ENCODE measurements at places on chromosomes 4 and X.

- DNase-seq = no peak
Observed at GRCh38 chr4:188400451-188400850, 261.2 kb downstream of the TRIML1 start.

DNA sequence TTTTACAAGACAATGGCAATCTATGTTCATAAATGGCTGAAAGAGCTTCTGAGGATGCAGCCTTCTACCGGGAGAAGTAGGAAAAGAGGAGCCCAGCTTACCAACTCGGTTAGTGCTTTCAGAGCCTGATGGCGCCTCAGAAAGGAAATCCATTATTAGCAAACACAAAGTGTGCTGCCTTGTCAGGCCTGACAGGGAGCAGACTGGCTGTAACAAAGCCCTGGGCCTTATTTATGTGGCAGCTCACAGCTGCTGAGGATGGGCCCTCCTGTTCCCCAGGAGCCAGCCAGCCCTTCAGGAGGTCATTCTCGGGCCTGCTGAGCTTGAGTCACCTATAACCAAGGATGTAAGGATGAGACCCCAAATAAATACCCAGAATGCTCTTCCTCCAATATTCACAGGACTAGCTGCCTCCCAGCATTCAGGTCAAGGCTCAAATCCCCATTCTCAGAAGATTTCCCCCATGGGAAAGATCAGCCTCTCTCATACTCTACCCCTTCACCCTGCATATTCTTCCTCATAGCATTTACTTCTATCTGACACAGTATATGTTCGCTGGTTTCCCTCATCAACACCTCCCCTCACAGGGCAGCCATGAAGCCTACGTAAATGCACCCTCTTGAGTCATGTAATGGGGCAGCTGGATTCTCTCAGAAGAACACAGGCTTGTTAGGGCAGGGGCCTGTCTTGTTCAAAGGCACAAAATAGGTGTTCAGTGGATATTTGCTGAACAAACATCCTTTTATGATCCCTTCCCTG lies 227.0 kb upstream of the RASGEF1B start:
- no peak for DNase-seq

DNA sequence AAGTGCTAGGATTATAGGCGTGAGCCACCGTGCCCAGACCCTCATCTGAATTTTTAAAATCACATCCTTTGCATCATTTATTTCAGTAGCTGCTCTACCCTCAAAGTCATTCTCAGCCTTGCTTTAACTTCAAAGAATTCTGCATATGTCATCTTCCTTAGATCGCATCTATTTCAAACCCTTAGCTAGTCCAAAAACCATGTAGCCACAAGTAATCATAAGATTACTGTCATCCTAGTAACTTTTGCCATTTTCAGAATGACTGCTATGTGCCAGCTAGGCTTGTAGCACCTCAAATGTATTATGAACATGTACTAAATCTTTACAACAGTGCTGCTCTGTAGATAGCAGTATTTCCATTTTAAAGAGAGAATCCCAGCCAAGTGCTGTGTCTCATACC lies 45.5 kb upstream of the KLF3 start:
- no peak for DNase-seq

DNA sequence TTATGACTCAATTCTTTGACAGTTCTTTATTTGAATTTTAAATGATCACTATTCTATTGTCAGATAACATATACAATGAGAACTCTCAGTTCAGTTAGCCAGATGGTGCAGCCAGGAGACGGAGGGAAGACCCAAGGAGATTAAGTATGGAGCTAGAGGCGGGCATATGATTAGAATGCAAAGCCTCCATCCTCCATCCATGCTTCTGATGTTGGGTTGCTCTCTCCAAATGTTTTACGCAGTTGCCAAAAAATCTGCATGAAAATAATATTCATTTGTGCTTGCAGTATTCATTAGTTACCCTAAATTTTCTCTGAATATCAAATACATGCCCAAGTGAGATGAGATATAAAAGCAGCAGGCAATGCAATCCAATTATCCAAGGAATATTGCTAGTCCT lies 874.8 kb downstream of the C4orf33 start:
- DNase-seq = no peak

- no peak for DNase-seq
Observed at GRCh38 chr4:87469390-87469789, 47.0 kb downstream of the NUDT9 start.

DNA sequence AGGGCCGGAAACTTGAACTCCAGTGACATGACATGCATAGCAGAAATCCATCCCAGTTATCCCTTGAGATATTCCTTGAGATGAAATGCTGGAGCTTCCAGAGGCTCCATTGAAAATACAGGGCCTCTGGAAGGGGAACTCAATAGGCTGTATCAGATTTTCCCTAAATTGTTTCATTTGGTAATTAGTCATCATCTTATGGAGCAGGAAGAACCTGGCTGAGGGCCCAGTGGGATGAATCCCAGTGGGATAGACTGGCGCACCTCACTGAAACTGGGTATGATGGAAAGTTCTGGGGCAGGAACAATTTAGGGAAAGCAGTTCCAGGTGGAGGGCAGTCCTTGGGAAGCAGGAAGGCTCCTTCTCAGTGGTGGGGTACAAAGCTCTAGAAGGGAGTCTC lies 307.8 kb upstream of the DIPK2B start:
- no peak for DNase-seq

DNA sequence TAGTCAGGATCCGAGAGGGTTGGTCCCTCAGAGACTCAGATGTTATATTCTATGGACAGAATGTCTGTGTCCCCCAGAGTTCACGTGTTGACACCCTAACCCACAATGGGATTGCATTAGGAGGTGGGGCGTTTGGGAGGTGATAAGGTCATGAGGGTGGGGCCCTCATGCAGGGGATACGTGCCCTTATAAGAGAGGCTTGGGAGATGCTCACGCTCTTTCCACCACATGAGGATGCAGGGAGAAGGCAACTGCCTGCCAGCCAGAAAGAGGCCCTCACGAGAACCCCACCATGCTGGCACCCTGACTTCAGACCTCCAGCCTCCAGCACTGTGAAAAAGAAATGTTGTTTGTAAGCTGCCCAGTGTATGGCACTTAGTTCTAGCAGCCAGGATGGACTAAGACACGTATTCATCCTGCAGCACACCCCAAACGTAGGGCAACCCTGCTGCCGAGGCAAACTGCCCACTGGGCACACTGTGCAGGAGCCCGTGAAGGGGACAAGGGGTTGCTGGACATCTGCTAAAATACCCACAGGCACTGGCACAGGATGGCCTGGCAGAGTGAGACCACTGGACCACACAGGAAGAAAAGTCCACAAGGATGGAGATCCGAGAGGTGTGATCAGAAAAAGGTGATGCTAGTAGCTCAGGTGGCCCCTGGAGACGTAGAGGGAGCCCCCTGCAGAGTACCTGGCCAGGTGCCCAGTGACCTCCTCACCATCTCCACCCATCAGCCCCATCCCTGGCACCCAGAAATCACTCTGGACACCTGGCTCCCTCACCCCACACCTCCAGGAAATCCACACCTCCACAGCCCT lies 62.7 kb downstream of the HTRA3 start:
- no peak for DNase-seq

All from CD4-positive, alpha-beta T cell treated with Interleukin-10 for 1 hour (primary cell).